Activated CD4-positive, alpha-beta T cell treated with anti-CD3 and anti-CD28 coated beads, Interleukin-2, amount 10 ng/mL, durations not matched to agents 7 days and 5 days (primary cell): ENCODE measurements at places on chromosomes 7 and 10. TPM values are rescaled to one million over a fixed set of nuclear protein-coding genes. Genes with fewer than 3 reads are reported as not detected.

CCDC7 gene
- total RNA-seq = 18.3 TPM

GSDME gene
- total RNA-seq = 1.8 TPM

ASB10 gene
- not detected for total RNA-seq

RAMP3 gene
- total RNA-seq = not detected

BICC1 gene
- not detected for total RNA-seq

PRPS1L1 gene
- not detected for total RNA-seq

ACSM6 gene
- not detected for total RNA-seq

C10orf105 gene
- total RNA-seq = 0.52 TPM

ZPBP gene
- not detected for total RNA-seq

SHTN1 gene
- total RNA-seq = 0.45 TPM

TDRD1 gene
- 0.04 TPM for total RNA-seq

GPRIN2 gene
- not detected for total RNA-seq

ZNF862 gene
- total RNA-seq = 31.3 TPM

SPDYE5 gene
- total RNA-seq = not detected

- no peaks in the 10 kb centered on the region for H3K36me3 ChIP-seq
- no peak overlapping the region for H3K27ac ChIP-seq
- no peaks in the 10 kb centered on the region for H3K27me3 ChIP-seq
- no peak for DNase-seq
- no peaks in the 10 kb centered on the region for H3K4me1 ChIP-seq
Measured at GRCh38 chr10:76311752-76312636, 880.6 kb downstream of the LRMDA start.

DNA sequence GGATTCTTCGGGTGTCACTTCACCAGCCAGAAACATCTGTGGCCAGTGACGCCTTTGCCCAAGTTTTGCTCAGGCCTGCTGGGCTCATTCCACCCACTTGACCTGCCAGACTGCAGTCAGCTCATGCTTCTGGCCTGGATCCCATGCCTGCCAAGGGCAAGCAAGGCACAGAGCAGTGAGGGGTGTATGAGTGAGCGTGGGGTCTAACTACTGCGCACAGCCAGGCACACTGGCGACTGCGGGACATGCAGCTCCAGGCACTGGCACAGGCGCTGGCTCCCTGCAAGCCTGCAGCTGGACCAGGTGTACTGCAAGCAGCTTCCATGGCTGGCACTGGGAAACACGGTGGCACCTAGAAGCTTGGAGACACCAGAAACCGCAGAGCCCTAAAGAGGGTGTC is 80.1 kb downstream of the MTERF1 start:
- DNase-seq = no peak
- no peaks in the 10 kb centered on the region for H3K27me3 ChIP-seq
- H3K27ac ChIP-seq = no peak overlapping the region
- no peaks in the 10 kb centered on the region for H3K36me3 ChIP-seq
- no peaks in the 10 kb centered on the region for H3K4me1 ChIP-seq

GRCh38 chr7:120725376-120726039 is 132.4 kb downstream of the TSPAN12 start:
- DNase-seq = no peak
- H3K4me1 ChIP-seq = no peaks in the 10 kb centered on the region
- H3K4me3 ChIP-seq = no peak overlapping the region

- no peaks in the 10 kb centered on the region for H3K27me3 ChIP-seq
- DNase-seq = no peak
- H3K36me3 ChIP-seq = no peaks in the 10 kb centered on the region
- no peak overlapping the region for H3K27ac ChIP-seq
Measured at GRCh38 chr10:33820531-33820930, 486.1 kb upstream of the NRP1 start.

DNA sequence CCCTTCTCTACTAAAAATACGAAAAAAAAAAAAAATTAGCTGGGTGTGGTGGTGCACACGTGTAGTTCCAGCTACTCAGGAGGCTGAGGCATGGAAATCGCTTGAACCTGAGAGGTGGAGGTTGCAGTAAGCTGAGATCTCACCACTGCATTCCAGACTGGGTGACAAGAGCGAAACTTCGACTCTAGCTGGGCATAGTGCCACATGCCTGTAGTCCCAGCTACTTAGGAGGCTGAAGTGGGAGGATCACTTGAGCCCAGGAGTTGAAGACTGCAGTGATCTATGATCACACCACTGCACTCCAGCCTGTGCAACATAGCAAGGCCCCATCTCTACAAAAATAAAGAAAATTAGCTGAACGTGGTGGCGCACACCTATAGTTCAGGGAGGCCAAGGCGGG is 1.2 kb upstream of the SPACDR start:
- no peak for DNase-seq
- H3K36me3 ChIP-seq = peaks cover 30% of the 10 kb centered on the region
- no peak overlapping the region for H3K27ac ChIP-seq
- H3K4me1 ChIP-seq = peaks cover 9% of the 10 kb centered on the region

- no peak overlapping the region for H3K4me3 ChIP-seq
- no peaks in the 10 kb centered on the region for H3K27me3 ChIP-seq
- H3K36me3 ChIP-seq = no peaks in the 10 kb centered on the region
Measured at GRCh38 chr10:72306215-72306760, 32.6 kb downstream of the DDIT4 start.

- H3K4me3 ChIP-seq = peak overlapping the region; percentile 80
- no peaks in the 10 kb centered on the region for H3K36me3 ChIP-seq
- peaks cover 9% of the 10 kb centered on the region for H3K4me1 ChIP-seq
- peaks cover 28% of the 10 kb centered on the region for H3K27me3 ChIP-seq
Measured at GRCh38 chr10:91887272-91888076, 21.8 kb downstream of the FGFBP3 start.

- peaks cover 4% of the 10 kb centered on the region for H3K36me3 ChIP-seq
- H3K4me1 ChIP-seq = peaks cover 21% of the 10 kb centered on the region
- H3K4me3 ChIP-seq = peak overlapping the region; percentile 5
- no peaks in the 10 kb centered on the region for H3K27me3 ChIP-seq
- DNase-seq = peak; percentile 27
Measured at GRCh38 chr10:133442191-133442966, 11.4 kb upstream of the SCART1 start.

- H3K27me3 ChIP-seq = no peaks in the 10 kb centered on the region
- no peaks in the 10 kb centered on the region for H3K36me3 ChIP-seq
- DNase-seq = no peak
- no peak overlapping the region for H3K4me3 ChIP-seq
- no peak overlapping the region for H3K27ac ChIP-seq
Measured at GRCh38 chr10:126422567-126422966, 34.3 kb upstream of the ADAM12 start.

DNA sequence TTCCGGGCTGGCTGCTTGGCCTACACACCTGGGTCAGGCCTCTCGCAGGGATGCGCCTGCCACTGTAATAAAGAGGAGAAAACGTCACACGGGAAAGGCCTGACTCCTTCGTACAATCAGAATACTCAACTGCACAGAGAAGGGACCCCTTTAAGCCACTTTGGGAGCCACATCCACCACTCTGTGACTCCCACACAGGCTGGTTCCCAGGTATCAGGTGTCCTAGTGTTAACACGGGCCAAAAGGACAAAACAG is 5.8 kb upstream of the ZNF736 start:
- H3K27me3 ChIP-seq = no peaks in the 10 kb centered on the region
- peak overlapping the region; percentile 95 for H3K27ac ChIP-seq
- no peak for DNase-seq
- peak overlapping the region; percentile 85 for H3K4me3 ChIP-seq
- peaks cover 5% of the 10 kb centered on the region for H3K36me3 ChIP-seq

GRCh38 chr7:55531536-55531935 is 40.8 kb downstream of the VOPP1 start:
- no peak for DNase-seq
- H3K27me3 ChIP-seq = no peaks in the 10 kb centered on the region
- H3K4me3 ChIP-seq = no peak overlapping the region
- peak overlapping the region; percentile 27 for H3K27ac ChIP-seq
- peaks cover 73% of the 10 kb centered on the region for H3K4me1 ChIP-seq
- H3K36me3 ChIP-seq = peaks cover 36% of the 10 kb centered on the region

GRCh38 chr7:5429857-5430611 is 6.4 kb upstream of the TNRC18 start:
- H3K36me3 ChIP-seq = peaks cover 1% of the 10 kb centered on the region
- peak overlapping the region; percentile 62 for H3K27ac ChIP-seq
- H3K4me3 ChIP-seq = peak overlapping the region; percentile 33

- no peak for DNase-seq
- no peaks in the 10 kb centered on the region for H3K27me3 ChIP-seq
- no peak overlapping the region for H3K27ac ChIP-seq
- no peak overlapping the region for H3K4me3 ChIP-seq
- no peaks in the 10 kb centered on the region for H3K4me1 ChIP-seq
- no peaks in the 10 kb centered on the region for H3K36me3 ChIP-seq
Measured at GRCh38 chr10:64257704-64258103, 736.5 kb downstream of the REEP3 start.

GRCh38 chr10:11292576-11293302 is 275.1 kb downstream of the CELF2 start:
- H3K36me3 ChIP-seq = peaks cover 85% of the 10 kb centered on the region
- no peaks in the 10 kb centered on the region for H3K27me3 ChIP-seq
- H3K4me3 ChIP-seq = no peak overlapping the region
- no peak for DNase-seq

- peak overlapping the region; percentile 3 for H3K27ac ChIP-seq
- DNase-seq = no peak
- peaks cover 32% of the 10 kb centered on the region for H3K36me3 ChIP-seq
- H3K4me1 ChIP-seq = peaks cover 8% of the 10 kb centered on the region
- H3K27me3 ChIP-seq = no peaks in the 10 kb centered on the region
Measured at GRCh38 chr7:44707558-44708230, 41.0 kb upstream of the ZMIZ2 start.

GRCh38 chr10:1954300-1954699 is 217.0 kb upstream of the ADARB2 start:
- H3K27me3 ChIP-seq = no peaks in the 10 kb centered on the region
- H3K4me3 ChIP-seq = no peak overlapping the region
- H3K4me1 ChIP-seq = peaks cover 11% of the 10 kb centered on the region
- DNase-seq = no peak
- no peaks in the 10 kb centered on the region for H3K36me3 ChIP-seq

DNA sequence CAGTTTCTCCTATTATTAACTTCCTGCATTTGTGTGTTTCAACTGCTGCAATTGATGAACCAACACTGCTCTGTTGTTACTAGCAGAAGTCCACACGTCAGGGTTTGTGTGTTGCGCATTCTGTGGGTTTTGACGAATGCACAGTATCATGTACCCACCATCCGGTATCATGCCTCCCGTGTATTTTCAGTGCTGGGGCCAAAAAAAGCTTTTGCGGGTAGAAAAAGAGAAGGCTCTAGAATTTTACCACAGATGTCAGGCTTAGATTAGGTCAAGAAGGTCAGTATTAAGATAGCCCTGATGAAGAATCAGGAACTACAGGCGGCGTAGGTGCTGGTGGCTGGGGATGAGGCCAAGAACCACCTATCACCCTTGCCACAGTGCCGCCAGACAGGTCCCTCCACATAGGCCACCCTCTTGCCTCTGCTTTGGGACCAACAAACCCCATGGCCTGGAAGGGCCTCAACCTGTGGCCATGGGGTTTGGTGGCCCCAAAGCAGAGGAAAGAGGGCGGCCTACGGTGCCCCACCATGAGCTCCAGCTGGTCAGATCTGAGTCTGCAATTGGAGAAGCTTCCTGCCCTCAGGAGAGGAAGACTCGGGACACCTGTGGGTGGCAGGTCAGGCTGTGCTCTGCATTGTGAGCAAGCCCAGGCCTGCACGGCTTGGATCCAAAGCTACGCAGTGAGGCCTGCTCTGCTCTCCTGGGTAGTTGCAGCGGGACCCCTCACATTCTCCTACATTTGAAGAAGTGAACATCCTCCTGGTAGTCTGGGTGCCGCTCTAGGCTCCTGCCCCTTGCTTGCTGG is 71.9 kb downstream of the MKI67 start:
- DNase-seq = no peak
- H3K27me3 ChIP-seq = no peaks in the 10 kb centered on the region
- no peak overlapping the region for H3K4me3 ChIP-seq
- H3K36me3 ChIP-seq = peaks cover 58% of the 10 kb centered on the region
- peak overlapping the region; percentile 13 for H3K27ac ChIP-seq

- DNase-seq = no peak
- H3K27ac ChIP-seq = no peak overlapping the region
- no peaks in the 10 kb centered on the region for H3K36me3 ChIP-seq
- no peaks in the 10 kb centered on the region for H3K4me1 ChIP-seq
Measured at GRCh38 chr7:81574723-81575326, 195.0 kb downstream of the HGF start.

DNA sequence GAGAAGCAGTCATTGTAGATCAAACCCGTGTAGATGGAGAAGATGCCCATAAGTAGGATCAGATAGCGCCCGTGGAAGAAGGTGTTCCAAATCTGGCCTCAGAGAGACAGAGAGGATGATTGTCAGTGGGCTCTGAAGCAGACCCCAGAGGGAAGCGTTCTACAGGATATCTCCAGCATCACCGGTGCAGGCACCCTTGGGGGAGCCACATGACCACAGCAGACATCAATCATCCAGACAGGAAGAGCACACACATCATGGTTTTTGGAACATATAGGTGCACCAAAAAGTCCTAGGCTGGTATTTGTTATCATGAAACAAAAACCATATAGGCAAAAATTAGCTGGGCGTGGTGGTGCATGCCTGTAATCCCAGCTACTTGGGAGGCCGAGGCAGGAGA is 44.0 kb upstream of the SVOPL start:
- H3K36me3 ChIP-seq = no peaks in the 10 kb centered on the region
- H3K27ac ChIP-seq = peak overlapping the region; percentile 14
- H3K4me3 ChIP-seq = no peak overlapping the region
- no peaks in the 10 kb centered on the region for H3K27me3 ChIP-seq

DNA sequence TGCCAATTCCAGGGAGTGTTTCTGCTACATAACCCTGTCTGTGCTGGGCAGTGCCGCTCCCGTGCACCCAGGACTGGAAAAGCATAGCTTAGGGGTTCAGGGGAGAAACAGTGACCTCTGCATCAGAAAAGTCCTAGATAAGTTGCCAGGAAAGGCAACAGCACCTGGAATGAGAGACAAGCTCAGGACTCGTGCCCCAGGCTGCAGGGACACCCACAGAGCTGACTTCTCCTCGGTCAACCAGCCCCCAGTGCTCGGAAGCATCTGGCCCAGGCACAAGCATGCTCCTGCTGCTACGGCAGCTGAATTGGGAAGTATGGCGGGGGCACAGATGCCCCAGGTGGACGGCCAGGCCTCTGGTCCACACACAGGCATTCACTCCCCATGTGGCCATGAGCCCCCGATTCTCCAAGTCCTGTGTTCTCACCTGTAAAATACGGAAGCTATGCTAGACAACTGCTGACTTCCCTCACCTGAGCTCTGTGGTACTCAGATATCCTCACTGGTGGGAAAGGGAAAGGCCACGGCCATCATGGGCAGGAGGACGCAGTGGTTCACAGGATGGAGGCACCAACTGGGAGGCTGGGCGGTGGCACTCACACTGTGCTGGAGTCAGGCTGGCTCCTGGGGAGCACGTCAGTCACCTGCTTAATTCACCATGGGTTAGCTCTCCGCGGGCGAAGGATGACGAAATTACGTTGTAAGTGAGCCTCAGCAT is 220.5 kb downstream of the PTPRN2 start:
- H3K4me1 ChIP-seq = no peaks in the 10 kb centered on the region
- no peak overlapping the region for H3K27ac ChIP-seq
- no peak for DNase-seq
- H3K4me3 ChIP-seq = no peak overlapping the region
- H3K36me3 ChIP-seq = no peaks in the 10 kb centered on the region
